Activated naive CD8-positive, alpha-beta T cell treated with anti-CD3 and anti-CD28 coated beads for 36 hours (primary cell): ENCODE measurements at places on chromosomes 12 and 14. TPM values are rescaled to one million over a fixed set of nuclear protein-coding genes. Genes with fewer than 3 reads are reported as not detected.

MRPL42 gene
- total RNA-seq = 93.4 TPM

DNA sequence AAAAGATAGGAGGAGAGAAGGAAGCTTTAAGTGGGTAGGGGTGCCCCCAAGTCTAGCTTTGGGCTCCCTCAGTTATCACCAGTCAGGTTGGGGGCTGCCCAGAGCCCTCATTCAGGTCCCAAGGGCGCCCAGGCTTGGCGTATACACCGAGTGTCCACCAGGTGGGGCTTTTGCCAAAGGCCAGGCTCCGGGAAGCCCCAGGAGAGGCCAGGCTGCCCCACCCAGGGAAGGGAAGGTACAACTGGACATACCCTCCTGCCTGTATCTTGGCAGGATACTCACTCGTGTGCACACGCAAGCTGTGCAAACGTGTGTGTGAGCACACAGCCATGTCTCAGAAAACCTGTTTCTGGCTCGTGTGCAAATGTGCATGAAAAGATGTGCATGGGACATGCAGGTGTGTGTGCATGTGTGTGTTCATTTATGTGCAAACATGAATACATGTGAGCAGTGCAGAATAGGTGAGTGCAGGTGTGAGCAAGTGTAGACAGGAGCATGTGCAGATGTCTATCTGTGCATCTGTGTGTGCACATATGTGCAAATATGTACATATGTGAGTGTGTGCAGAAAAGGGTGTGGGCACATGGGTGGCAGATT lies 103.9 kb upstream of the MYL2 start:
- H3K36me3 ChIP-seq = no peaks in the 10 kb centered on the region
- no peak overlapping the region for H3K4me3 ChIP-seq
- H3K27ac ChIP-seq = no peak overlapping the region
- peaks cover 3% of the 10 kb centered on the region for H3K4me1 ChIP-seq
- DNase-seq = peak; percentile 35

GRCh38 chr12:57238854-57239554 lies 9.5 kb downstream of the SHMT2 start:
- peaks cover 72% of the 10 kb centered on the region for H3K27me3 ChIP-seq
- peaks cover 16% of the 10 kb centered on the region for H3K36me3 ChIP-seq
- peak; percentile 89 for DNase-seq
- H3K4me1 ChIP-seq = peaks cover 68% of the 10 kb centered on the region
- peak overlapping the region; percentile 91 for H3K4me3 ChIP-seq
- peak overlapping the region; percentile 81 for H3K27ac ChIP-seq

DNA sequence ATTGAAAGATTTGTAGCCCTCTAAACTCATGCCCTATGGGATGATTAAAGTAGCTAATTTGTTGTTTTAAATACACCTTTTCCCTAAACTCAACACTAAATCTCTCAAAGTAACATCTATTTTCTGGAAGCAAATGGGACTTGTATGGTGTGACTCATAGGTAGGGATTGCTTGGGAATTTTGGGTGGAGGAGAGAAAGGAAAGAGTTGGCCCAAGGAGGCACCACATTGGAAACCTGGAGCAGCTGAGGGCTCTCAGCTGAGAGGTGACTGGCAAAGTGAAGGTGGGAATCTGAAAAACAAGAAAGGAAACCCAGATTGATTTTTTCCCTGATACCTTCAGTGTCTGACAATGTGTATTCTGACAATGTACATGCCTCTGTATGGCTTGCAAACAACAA lies 114.8 kb upstream of the PRICKLE1 start:
- H3K27ac ChIP-seq = no peak overlapping the region
- H3K27me3 ChIP-seq = no peaks in the 10 kb centered on the region
- no peak for DNase-seq
- H3K4me1 ChIP-seq = no peaks in the 10 kb centered on the region

- H3K27ac ChIP-seq = no peak overlapping the region
- H3K4me1 ChIP-seq = peaks cover 1% of the 10 kb centered on the region
- H3K4me3 ChIP-seq = no peak overlapping the region
- no peak for DNase-seq
- H3K27me3 ChIP-seq = no peaks in the 10 kb centered on the region
Observed at GRCh38 chr14:69464379-69464778, 20.1 kb upstream of the PLEKHD1 start.

DNA sequence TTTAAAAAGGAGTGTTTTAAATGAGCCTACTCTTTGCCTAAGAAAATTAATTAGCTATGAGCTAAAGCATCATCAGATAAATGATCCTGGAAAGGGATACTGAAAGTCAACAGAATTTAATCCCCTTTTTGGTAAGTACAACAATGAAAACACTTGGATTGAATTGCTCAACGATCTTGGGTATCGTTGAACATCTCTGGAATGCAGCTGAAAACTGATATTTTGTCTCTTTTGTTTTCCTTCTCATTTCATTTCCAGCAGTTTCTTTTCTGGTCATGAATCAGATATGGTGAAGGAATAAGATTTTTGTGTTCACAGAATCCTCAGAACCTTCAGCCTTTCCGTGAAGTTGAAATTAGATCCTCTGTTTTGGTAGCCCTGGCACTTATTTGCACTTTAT lies 771.2 kb downstream of the FSCB start:
- no peak overlapping the region for H3K27ac ChIP-seq
- H3K4me1 ChIP-seq = no peaks in the 10 kb centered on the region
- no peaks in the 10 kb centered on the region for H3K36me3 ChIP-seq
- no peaks in the 10 kb centered on the region for H3K27me3 ChIP-seq
- no peak for DNase-seq

DNA sequence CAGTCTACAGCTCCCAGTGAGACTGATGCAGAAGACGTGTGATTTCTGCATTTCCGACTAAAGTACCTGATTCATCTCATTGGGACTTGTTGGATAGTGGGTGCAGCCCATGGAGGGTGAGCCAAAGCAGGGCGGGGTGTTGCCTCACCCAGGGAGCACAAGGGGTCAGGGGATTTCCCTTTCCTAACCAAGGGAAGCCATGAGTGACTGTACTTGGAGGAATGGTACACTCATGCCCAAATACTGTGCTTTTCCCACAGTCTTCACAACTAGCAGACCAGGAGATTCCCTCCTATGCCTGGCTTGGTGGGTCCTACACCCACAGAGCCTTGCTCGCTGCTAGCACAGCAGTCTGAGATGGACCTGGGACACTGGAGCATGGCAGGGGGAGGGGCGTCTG lies 21.0 kb upstream of the ABCC9 start:
- H3K4me1 ChIP-seq = no peaks in the 10 kb centered on the region
- no peak overlapping the region for H3K27ac ChIP-seq
- no peak overlapping the region for H3K4me3 ChIP-seq
- H3K27me3 ChIP-seq = peaks cover 4% of the 10 kb centered on the region
